Kidney capillary endothelial cell (primary cell): ENCODE measurements at places on chromosomes 7 and 10.

DNA sequence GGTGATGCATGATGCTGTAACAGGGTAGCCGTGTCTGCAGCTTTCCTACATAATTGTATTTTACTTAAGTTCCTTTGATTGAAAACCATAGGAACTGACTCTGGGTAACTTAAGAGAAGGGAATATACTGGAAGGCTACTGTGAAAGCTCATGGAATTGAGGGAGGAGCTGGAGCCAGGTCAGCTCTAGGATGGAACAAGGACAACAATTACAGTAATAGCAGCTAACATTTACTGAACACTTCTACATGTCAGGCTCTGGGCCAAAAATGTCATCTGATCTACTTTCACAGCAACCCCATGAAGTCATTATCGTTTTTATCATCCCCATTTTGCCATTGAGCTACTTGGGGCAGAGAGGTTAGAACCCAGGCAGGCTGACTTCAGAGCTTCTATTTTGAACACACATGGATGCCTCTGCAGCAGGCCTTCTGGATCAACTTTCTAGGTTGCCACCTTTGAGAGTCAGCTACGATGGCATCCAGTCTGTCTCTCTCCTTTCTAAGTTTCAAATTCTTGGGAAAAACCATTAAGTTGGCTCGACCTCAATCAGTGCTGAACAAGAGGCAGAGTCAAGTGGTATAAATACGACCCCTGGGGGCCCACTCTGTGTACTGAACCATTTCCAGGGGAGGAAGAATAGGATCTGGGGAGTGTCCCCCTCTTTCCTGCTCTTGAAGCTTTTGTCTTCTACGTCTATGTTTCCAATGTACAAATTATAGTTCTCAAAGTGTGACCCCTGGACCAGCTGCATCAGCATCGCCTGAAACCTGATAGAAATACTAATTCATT is 272.3 kb upstream of the PLPP4 start:
- no peak for DNase-seq

DNA sequence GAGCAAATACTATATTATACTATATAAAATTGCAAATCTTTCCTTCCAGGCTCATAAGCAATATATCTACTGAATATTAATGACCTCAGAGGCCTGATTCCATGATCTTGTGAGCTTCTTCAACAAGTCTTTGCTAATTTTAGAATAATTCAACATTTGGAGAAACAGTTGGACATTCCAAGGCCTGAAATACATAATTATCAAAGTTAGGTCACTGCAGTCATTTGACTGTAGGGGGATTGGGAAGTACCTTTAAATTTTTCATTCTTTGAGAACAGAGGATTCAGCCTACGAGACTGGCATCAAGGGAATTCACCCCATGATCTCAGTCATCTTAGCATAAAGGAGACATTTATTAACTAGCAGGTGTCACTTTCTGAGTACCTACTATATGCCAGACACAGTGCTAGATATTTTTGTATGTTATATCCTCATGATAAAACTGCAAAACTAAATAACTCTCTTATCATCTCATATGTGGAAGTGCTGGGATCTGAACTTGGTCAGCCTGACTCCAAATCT is 85.4 kb downstream of the DOCK4 start:
- DNase-seq, result no peak

DNA sequence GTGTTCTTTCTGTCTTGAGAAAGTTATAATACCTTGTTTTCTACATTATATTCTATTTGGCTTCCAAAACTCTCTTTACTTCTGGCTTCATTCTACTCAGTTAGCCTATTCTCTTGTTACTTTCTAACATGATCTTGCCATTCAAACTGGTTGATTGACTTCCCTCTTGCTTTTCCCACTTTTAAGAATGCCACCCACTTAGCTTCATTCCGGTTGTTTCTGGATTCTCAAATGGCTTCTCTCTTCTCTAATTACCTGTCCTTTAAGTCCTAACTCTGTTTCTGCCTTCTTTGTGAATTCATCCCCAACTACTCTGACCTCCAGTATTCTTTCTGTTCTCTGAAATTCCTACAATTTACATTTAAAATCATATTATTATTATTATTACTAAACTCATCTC is 52.0 kb downstream of the ANKIB1 start:
- no peak for DNase-seq

- peak; percentile 26 for DNase-seq
Observed at GRCh38 chr7:107147464-107148393, 21.1 kb upstream of the HBP1 start.

- DNase-seq, result no peak
Observed at GRCh38 chr7:101554584-101555268, 74.4 kb downstream of the MYL10 start.

GRCh38 chr10:60644436-60645130 is 133.7 kb upstream of the CDK1 start:
- no peak for DNase-seq

- no peak for DNase-seq
Observed at GRCh38 chr10:16586358-16587138, 64.9 kb upstream of the C1QL3 start.

DNA sequence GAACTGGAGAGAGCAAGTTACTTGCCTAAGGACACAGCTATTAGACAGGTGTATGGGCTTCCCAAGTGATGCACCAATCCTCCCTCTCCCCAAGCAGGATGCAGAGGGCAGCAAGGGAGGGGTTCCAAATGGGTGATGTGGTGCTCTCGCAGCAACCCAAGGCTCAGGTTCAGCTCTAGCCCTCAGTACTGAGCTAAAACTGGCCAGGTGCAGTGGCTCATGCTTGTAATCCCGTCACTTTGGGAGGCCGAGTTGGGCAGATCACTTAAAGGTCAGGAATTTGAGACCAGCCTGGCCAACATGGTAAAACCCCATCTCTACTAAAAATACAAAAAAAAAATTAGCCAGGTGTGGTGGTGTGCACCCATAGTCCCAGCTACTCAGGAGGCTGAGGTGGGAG is 40.7 kb downstream of the GPRIN2 start:
- no peak for DNase-seq

GRCh38 chr10:120997756-120998155 is 146.6 kb downstream of the WDR11 start:
- no peak for DNase-seq

- DNase-seq, result peak; percentile 99
Observed at GRCh38 chr10:119686465-119687191, 35.4 kb downstream of the BAG3 start.

DNA sequence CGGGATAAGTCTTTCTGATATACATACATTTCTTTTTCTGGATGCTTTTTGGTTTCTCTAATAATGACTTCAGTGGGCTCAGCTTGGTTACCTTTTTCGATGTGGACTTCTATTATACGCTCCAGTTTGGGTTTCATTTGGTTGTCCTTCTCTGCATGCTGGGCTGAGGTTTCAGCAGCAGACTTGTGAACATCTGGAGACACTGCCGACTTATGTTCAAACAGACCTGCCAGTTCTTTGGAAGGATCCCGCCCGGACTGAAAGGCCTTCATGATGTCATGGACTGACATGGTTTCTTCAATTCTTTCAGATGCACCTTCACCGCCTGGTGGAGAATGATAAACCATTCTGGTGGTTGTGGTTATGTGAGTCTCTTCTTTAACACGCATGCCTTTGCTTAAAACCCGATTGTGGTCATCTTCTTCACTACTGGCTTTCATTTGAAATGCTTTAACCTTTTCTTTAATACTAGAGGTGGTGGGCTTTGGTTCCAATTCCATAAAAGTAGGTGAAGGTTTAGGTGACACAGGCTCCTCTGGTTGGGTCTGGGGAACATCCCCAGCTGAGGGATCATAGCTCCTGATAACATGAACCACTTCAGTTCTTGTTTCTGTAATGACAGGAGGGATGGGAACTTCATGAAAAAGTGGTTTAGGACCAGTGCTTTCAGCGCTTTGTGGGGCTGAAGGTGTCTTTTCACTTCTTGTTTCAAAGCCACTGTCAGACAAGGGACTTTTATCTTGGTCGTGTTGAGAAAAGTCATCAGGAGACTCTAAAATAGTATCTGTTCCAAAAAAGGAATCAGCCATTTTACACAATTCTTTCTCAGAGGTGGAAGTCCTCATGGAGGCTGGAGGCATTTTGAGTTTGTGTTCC is 167.7 kb upstream of the CCDC6 start:
- no peak for DNase-seq

GRCh38 chr10:2619472-2619871 is 447.9 kb upstream of the PFKP start:
- peak; percentile 7 for DNase-seq

- no peak for DNase-seq
Observed at GRCh38 chr7:91556956-91557650, 292.9 kb downstream of the FZD1 start.
